ENCODE measurements at places on chromosomes 12 and 14.

DNA sequence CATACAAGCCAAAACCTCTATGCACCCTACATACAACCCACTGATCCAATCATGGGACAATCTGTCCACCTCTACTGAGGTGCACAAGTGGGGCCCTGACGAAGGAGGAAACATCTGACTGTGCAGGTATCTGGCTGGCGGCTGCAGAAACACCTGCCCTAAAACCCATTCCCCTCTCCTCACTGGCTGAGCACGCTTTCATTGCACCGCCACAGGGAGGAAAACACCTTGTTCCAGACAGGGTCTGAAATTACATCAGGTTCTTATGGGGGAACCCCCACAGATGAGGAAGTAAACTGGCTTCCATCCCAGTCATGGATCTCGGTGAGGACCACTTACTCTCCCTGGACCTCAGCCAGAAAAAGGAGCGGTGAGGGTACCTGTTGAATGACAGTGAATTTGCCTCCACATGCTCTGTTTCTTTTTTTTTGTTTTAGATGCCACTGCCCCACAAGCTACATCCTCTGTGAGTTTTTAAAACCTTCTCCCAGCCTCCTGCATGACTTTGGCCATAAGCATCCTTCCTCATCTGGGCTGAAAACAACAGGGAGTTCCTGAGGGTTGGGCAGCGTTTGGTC, 23.8 kb upstream of the DGLUCY start:
- DNase-seq, result no peak

- DNase-seq, result no peak
These were observed 29.1 kb upstream of the ZNF641 start for GRCh38 chr12:48379794-48380193.

- no peak for DNase-seq
These were observed 23.6 kb upstream of the TCL1B start for GRCh38 chr14:95662376-95663186.

- no peak for DNase-seq
These were observed 3.7 kb downstream of the SUSD6 start for GRCh38 chr14:69615121-69615495.

- no peak for DNase-seq
These were observed 139.5 kb downstream of the CHST11 start for GRCh38 chr12:104596134-104596799.

- DNase-seq, result no peak
These were observed 58.8 kb upstream of the ACTN1 start for GRCh38 chr14:69037790-69038454.

GRCh38 chr12:27109334-27110028, 27.1 kb upstream of the C12orf71 start:
- DNase-seq, result no peak

DNA sequence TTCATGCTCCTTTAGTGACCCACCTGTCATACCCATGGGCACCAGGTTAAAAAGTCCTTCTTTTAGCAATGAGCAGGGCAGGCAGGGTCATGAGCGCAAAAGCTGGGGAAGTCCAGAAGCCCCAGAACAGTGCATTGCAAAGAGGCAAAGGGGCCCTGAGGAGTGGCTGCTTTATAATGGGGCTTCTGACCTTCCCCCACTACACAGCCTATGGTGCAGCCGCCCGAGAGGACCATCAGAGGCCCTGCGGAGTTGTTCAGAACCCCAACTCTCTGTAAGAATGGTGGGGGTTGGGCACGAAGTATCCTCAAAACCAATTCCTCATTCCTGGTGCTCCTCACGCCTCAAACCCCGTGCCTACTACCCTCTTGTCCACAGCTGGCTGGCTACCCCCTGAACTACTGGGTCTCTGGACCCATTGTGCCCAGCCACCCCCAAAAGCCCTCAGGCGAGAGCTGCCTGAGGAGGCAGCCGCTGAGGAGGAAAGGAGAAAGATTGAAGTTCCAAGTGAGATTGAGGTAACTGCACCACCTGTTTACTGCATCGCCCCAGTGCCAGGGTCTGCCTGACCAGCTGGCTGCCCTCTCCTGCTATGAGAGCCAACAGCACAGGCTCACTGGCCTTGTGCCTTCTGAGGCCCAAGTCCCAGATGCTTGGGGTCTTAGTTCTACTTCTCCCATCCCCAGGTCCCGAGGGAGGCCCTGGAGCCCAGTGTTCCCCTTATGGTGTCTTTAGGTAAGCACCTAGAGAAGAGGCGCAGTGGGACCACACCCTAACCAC, 6.7 kb downstream of the REC8 start:
- DNase-seq, result no peak
